ENCODE measurements at places on chromosomes 12 and 14.

DNA sequence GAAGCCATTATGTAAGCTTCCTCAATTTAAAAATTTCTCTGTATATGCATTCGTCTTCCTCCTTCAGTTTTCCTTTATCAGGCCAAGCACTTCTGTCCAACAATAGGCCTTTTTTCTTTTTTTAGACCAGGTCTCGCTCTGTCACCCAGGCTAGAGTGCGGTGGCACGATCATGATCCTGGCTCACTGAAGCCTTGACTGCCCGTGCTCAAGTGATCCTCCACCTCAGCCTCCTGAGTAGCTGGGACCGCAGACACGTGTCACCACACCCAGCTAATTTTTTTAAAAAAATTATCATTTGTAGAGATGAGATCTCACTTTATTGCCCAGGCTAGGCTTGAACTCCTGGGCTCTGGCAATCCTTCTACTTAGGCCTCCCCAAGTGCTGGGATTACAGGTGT, 25.8 kb downstream of the TAOK3 start:
- peak; percentile 63 for DNase-seq

- peak; percentile 62 for DNase-seq
Measured at GRCh38 chr12:49838973-49839633, 3.8 kb downstream of the BCDIN3D start.

- no peak for DNase-seq
Measured at GRCh38 chr14:31950764-31951637, 126.1 kb upstream of the ARHGAP5 start.

GRCh38 chr12:132285991-132286681, 43.3 kb downstream of the GALNT9 start:
- no peak for DNase-seq

DNA sequence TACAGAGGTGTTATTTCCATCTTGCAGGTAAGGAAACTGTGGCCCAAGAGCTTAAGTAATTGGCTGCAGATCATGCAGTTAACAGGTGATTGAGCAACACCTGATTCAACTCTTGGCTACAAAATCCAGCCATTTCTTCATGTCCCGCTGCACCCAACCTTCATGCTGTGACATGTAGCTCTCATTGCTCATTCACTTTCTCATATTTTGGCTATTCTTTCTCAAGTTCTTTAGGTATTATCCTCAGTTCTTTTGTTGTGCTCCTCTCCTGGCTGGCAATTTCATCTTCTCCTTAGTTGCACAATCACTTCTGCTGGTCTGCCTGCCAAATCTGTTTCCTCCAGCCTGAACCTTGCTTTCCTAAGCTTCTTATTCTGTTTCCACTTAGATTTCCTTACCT, 300.8 kb downstream of the SSPN start:
- DNase-seq = no peak

DNA sequence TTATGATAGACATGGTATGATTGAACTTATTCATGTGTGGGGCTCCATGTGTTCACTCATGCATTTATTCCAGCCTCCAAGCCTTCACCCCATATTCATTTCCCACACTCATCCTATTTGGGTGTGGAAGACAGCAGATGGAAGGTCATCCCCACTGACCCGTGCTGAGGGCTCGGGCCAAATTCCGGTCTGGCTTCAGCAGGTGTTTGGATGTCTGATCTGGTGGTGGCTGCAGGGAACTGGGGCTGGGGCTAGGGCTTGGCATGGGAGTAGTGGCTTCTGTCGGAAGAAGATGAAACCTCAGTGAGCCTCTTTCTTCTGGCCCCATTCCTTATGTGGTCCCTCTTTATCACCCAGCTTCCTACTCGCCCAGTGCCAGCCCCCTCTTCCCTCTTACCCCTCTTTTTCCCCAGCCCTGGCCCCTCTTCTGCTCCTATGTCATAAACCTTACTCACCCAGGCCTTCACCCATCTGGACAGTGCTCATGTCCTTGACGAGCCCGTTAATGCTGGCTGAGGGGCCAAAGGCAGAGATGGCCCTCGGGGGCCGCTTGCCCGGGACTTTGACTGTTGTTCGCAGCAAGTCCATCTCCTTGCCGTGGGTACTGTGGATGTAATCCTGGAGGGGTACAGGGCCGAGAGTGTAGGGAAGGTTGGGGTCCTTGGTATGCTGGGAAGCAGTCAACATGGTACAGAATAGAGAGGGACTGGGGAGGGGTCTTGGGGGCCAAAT, 8.0 kb downstream of the AGAP2 start:
- DNase-seq = no peak

DNA sequence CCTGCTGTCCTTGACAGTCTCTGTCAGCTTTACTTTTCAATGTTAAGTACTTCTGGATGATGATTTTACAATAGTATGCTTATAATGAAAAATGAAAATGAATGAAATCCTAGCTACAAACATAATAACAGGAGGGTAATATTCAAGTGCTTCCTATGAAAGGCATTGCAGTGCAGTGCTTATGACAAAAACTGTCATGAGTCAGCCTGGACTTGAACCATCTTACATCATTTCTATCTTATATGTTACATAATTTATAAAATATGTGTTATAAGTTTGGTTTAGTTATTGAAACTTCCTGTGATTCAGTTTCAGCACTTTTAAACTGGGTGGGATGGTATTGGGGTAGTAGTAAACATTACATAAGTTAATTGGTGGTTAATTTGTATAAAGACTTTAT, 451.7 kb downstream of the TMEM117 start:
- no peak for DNase-seq

DNA sequence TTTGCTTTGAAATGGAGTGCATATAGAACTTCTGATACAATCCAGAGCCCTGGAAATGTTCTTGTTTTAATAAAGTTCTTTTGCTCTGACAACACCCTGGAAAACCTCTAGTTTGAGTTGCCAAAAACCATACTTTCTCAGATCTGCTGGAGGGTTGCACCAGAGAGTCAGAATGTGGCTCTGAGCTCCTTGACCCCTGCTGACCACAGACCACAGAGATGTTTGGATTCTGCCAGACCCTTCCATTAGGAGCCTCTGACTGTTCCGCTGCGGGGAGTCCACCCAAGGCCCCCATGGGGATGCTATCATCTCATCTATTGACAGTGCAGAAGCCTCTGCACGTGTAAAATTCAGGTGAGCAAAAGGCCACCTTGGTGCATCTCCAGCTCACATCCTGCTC, 332.6 kb downstream of the GLT1D1 start:
- DNase-seq = no peak

GRCh38 chr14:94575730-94576585, 5.3 kb upstream of the SERPINA5 start:
- DNase-seq = no peak

- DNase-seq = no peak
Measured at GRCh38 chr14:60161196-60162107, 3.7 kb downstream of the DHRS7 start.

GRCh38 chr14:57583396-57583795, 89.7 kb upstream of the CCDC198 start:
- DNase-seq = no peak

Data from GM12865 (cell line).